ENCODE measurements at places on chromosomes 2 and 18.
A peak's percentile ranks its signal among the peaks of the same experiment; 100 is the strongest.

GRCh38 chr2:29068513-29068912 is 5.8 kb downstream of the PCARE start:
- DNase-seq = no peak

DNA sequence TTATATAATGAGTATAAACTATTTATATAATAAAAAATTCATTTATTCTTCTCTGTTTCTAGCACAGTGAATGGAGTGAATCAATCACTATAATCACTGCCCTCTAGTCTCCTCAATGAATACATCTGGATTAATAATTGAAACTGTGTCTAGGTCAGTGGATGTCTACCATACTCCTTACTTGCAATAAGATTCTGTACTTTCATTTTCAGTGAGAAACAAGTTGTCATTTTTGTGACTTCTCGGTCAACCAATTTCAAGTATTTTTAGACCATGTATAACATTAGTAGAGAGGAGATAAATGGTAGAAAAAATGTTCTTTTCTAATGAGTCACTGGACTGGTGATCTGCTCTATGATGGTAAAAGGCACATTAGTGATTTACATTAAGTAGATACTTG is 799.6 kb upstream of the CHAC2 start:
- no peak for DNase-seq

- no peak for DNase-seq
These were observed 175.9 kb upstream of the KLHL29 start for GRCh38 chr2:23209059-23209458.

GRCh38 chr2:1871171-1871570 is 126.9 kb upstream of the PXDN start:
- DNase-seq = no peak

DNA sequence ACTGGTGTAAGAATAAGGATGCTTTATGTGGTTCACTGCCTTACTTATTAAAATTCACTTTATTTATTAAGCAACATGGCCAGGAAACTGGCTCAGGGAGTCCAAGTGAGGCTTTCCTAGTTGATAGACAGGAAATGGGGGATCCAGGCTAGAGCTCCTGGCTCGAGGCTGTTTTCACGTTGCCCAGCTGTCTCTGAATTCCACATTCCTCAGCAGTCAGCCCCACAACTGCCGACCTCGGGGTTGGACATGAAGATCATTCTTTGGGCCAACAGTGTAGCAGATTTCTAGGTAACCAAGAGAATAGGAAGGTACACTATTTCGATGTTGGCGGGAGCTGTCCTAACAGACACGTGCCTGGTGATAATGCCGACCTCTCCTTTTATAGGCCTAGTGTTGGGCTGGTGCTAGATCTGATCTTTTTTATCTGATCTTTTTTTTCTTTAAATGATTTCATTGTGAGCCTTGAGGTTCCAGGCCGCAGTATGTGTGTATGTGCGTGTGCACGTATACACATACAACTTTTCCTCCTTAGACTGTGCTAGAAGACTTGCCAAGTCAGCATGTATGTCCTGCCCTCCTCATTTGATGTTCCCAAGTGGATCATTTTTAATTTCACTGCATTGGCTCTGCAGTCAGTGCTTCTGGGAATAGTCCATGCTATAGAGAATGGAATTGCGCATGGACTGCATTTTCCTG is 103.5 kb downstream of the CABLES1 start:
- DNase-seq = peak; percentile 28

- peak; percentile 61 for DNase-seq
These were observed 55.4 kb upstream of the CD28 start for GRCh38 chr2:203650860-203651613.

- no peak for DNase-seq
These were observed 169.1 kb downstream of the LAMA1 start for GRCh38 chr18:6948281-6949055.

- DNase-seq = no peak
These were observed 173.3 kb upstream of the TNP1 start for GRCh38 chr2:217033186-217033585.

GRCh38 chr2:121804340-121804739 is 48.9 kb downstream of the TSN start:
- DNase-seq = peak; percentile 49

DNA sequence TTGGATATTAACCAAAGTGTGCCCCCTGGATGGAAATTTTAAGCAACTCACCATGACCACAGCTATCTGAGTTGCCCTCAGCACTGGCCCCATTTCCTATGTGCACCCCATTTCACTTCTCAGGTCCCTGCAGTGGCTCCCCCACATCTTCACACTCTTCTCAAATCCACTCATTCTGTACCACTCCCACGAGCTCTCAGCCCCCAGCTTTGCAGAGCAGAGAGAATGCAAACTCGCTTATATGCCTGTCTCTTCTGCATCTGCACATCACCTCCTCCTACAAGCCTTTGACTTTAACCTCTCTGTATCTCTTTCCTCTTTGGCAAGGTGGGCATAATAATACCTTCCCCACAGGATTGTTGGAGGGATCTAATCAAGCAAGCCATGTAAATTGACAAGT is 46.2 kb downstream of the DPYSL5 start:
- no peak for DNase-seq

- no peak for DNase-seq
These were observed 86.8 kb upstream of the BARD1 start for GRCh38 chr2:214896274-214896673.

- DNase-seq = no peak
These were observed 427 bp downstream of the RBKS start for GRCh38 chr2:27889774-27890145.

DNA sequence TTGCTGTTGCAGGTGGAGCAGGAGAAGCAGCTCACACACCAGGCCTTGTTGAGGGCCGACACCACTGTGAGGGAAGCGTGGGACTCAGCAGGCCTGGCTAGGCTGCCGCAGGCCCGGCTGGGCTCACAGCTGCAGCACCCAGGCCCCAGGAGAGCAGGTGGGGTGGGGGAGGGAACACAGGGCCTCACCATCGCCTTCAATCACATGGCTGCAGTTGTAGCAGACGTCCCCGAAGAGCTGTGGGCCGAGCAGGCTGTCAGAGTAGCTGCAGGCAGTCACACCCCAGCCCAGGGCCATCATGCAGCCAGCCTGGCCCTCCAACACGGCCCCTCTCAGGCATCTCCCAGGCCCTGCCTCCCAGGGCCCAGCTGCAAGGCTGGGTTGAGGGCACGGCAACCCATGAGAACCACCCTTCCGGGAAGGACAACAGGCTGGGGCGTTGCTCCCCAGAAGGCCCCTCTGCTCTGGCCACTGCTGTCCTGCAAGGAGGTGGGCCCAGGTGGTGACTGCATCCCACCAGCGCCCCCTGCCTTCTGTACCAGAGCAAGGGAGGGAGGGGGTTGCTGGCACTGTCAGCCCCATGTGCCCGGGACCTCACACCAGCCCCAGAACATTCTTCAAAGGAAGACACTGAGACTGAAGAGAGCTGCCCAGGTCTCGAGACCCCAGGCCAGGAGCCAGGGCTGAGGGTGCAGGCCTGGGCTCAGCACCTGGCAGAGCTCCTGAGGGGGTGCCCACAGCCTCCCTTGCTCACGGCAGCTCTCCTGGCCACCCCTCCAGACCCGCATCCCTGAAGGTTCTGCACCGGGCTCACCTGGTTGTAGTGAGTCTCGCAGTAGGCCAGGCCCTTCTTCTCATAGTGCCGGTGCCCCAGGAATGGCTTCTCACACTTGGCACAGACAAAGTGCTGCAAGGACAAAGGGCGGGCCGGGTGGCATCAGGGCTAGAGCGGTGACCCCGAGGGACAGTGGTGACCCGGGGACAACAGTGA is 5.6 kb upstream of the GPR17 start:
- no peak for DNase-seq

- peak; percentile 62 for DNase-seq
These were observed 41.8 kb downstream of the TIMM21 start for GRCh38 chr18:74190086-74190485.

GRCh38 chr2:42900289-42900891 is 108.0 kb upstream of the HAAO start:
- no peak for DNase-seq

DNA sequence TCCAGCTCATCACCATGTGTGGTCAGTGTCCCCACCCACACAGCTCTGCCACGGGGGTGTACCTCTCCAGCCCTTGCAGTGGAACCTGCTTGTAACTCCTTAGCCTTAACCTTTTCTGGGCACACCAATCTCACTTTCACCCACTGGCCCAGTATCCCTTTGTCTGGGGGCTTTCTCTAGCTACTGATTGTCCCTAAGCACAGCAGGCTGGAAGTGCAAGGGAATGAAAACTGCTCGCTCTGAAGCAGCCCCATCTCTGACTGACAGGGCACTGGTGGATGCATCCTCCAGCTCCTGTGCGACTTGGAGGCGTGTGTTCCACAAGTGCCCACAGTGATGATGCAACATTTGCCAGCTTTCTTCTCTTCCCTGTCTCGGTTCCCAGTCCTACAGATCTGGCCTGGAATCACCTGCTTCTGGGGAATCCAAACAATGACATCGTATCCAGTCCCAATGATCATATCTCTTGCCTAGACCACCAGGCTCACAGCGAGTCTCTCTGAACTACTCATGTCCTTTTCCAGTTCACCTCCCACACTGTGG is 33.6 kb downstream of the SCTR start:
- no peak for DNase-seq

GRCh38 chr2:60741576-60741975 is 14.5 kb upstream of the PAPOLG start:
- no peak for DNase-seq

Data from fibroblast of skin of right biceps (primary cell).